Activated T-cell treated with anti-CD3 and anti-CD28 coated beads for 48 hours (primary cell): ENCODE measurements at places on chromosomes 3 and 15.

GRCh38 chr3:179546814-179547241 is 15.9 kb upstream of the ACTL6A start:
- DNase-seq: no peak

DNA sequence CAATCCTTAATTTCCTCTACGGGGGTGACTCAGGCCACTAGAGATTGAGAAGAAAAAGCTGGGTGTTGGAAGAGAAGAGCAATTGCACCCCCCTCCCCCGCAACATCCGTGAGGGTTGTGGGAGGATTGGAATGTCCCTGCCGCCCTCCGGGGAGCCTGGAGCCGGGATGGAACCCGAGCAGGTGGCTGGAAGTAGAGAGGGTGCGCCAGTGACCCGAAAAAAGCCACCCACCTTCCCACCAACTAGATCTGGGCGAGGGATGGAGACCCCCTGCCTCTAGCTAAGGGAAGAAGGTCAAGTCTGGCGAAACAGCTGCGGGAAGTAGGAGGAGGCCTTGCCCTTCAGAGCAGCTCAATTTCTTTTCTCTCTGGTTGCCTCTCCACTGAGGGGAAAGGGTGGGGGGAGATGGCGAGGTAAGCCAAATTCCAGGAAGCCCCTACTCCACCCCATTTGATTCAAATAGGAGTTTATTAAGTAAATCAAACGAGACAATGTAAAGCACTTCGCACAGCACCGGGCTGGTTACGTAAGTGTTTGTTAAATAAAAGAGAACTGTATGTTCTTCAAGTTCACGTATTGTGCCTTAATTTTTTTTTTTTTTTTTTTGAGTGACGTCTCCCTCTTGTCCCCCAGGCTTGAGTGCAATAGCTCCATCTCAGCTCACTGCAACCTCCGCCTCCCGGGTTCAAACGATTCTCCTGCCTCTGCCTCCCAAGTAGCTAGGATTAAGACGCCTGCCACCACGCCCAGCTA is 1.1 kb upstream of the WWTR1 start:
- DNase-seq: no peak

- no peak for DNase-seq
Measured at GRCh38 chr15:63038926-63039673, 3.4 kb upstream of the TPM1 start.

DNA sequence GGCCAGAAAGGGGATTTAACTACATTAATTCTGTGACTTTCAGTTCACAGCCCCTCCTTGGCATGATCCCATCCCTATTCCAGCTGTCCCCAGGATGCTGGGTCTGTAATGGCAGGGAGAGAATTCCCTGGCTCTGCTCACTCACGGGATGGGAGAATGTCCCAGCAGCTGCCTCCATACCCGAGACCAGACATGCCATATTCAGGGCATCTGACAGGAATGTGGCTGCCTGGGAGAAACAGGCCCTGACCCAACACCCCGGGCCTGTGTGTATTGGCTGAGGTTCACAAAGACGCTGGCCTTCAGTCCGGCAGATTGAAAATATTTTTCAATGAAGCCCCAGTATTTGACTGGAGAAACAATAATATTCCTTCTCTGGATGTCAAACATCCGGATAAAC is 83.6 kb upstream of the SMAD3 start:
- DNase-seq: no peak

DNA sequence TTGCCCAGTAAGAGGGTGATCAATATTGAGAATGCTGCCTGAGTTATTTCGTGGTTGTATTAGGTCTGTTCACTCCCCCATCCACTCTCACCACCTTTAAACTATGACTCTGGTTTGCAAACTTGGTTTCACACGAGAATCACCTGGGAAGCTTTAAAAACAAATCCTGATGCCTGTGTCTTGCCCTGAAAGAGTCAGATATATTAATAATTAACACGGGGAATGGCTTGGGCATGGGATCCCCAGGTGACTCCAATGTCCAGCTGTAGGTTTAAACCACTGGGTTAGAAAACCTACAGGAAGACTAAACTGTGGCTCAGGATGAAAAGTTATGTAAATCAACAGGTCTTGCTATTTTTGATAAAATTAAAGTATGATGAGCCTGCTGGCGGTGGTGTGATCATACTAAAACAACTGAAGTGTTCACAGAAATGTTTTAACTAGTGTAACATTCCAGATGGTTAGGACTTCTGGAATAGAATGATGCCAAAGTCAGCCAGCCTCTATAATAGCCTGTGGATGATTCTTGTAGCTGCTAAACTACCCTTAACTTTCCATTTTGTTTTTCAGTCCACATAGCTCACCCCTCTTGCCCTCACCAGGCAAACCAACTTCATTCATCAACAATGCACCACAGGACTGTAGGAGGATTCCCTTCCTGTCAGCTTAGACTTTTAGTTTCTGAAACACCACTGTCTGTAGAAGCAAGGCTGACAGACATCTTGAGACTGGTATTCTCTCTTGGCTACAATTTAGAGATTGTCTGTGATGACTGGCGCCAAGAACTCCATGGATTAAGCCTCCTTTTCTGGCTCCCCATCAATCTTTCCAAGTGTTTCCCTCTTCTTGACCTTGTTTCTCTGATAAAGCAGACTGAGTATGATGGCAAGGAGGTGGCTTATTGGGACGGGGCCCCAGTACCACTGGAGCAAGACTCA is 119.1 kb upstream of the ADAMTS9 start:
- DNase-seq: no peak

DNA sequence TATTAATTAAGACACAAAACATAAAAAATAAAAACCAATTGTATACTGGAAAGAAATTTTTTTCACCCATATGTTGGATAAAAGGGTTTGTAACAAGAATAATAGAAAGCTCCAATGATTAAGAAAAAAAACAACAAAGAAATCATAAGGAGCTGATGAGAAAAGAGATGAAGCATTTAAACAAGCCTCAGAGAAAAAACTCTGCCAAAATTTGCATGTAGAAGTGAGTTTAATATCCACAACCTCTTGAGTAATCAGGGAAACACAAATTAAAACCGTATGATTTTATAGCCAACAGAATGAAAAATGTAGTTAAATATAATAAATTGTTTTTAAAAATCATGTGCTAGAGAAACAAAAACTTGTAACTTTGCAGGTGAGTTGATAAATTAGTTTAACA is 192.9 kb downstream of the BCHE start:
- DNase-seq: no peak

- no peak for DNase-seq
Measured at GRCh38 chr3:102360183-102360860, 74.5 kb upstream of the ZPLD1 start.

DNA sequence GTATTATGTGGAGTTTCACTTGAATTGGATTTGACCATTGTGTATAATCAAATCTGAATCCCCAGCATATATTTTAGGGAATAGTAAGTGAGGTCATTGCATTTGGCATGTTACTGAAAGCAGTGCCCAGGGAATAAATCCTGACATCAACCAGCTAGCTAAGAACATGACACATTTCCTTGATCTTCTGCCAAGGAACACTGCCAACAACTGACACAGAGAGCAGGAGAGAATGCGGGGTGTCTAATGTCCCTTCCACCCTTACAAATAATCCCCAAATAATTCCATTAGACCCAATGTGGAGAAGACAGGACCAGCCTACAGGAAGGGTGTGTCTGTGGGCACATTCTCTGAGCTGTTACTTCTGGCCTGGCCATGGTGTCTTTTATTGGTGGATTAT is 30.6 kb upstream of the UBE3A start:
- DNase-seq: no peak

DNA sequence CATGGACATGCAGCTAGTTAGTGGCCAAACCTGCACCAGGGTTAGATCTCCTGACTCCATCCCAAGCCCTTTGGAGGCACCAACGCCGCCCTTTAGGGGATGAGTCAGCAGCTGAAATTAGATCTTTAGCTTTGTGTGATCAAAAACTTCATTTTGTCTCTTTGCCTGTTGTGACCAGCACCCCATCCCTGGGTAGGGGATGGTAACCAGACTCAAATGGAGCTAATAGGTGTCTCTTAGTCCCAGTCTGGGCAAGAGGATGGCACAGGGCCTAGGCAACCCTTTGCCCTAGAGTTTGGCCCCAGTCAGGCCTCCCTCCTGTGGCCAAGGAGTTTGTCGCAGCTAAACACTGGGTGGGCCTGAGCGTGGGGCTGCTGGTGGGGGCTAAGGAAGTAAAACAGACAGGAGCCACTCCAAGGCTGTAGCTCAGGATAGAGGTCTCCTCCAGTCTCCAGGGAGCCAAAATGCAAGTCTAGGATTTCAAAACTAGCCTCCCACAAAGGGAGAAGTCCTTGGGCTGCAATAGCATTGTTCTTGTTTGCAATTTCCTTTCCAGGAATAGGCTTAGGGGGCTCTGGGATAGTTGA is 105.1 kb downstream of the CPN2 start:
- no peak for DNase-seq

DNA sequence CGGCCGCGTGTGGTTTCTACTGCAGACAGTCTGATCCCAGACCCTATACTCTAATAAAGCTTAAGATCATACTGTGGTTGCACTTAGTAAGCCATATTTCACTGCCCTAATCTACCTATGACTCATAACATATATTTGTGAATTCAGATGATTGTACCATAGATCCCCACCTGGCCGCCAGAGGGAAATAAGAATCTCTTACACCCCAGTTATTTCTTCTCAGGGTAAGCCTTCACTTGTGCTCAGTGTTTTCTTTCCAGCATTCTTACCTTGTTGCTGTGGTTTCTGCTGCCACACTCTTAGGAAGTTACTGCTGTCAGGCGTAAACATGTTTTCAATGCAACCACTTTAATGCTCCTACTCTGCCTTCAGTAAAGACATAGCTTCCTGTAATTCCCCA is 105.9 kb downstream of the B3GALNT1 start:
- DNase-seq: no peak

DNA sequence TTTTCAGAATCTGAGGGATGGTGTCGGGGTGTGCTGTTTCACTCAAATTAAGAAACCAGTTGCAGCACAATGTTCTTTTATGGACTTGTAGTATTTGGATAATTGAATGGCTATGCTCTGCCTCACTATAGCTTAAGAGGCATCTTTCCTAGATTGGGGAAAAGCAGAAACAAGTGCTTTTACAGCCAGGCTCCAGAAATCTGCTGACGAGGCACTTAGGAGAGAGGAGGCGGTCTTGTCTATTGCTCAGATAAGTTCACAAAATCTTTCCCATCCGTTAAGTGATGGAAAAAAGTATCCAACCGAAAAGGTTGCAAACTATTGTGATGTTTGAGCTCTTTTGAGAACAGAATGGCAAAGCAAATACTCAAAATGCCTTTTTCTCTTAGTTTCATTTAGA is 336.1 kb upstream of the RARB start:
- DNase-seq: no peak

DNA sequence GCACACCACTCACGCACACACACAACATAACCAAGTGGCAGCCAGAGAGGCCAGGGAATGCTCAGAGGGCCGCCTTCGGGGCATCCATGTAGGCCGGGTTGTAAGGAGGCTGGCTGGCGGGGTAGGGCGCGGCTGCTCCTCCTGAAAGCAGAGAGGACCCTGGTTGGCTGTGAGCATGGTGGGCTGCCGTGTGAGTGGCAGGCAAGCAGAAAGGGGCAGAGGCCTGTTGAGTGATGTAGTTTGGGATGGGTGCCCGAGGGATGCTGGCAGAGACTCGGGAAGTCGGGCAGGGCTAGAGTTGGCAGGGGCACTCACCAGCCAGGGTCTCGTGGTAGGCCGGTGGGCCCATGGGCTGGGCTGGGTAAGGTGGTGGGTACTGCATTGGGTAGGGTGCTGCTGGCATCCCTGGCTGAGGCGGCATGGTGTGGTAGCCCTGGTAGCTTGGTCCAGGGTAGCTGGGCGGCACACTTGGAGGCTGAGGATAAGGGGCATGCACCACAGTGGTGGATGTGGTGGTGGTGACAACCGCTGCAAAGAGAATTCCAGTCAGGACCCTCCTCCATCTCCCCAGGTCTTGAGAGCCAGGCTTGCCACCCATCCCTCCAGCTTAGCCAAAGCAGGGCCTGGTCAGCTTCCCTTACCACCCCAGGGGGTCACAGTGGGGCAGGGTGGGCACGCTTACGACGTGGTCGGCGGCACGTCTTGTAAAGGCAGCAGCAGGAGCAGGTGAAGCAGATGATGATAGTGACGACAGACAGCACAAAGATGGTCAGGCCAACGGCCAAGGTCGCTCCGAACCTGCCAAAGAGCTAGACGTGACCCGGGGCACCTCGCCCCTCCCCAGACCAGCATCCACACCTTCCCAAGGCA is 22.7 kb downstream of the ATRIP start:
- no peak for DNase-seq
